ENCODE measurements at places on chromosomes 1 and 21.

- DNase-seq, result no peak
Observed at GRCh38 chr21:45457832-45458172, 52.8 kb downstream of the COL18A1 start.

- DNase-seq, result no peak
Observed at GRCh38 chr1:183912265-183912886, 107.5 kb downstream of the RGL1 start.

DNA sequence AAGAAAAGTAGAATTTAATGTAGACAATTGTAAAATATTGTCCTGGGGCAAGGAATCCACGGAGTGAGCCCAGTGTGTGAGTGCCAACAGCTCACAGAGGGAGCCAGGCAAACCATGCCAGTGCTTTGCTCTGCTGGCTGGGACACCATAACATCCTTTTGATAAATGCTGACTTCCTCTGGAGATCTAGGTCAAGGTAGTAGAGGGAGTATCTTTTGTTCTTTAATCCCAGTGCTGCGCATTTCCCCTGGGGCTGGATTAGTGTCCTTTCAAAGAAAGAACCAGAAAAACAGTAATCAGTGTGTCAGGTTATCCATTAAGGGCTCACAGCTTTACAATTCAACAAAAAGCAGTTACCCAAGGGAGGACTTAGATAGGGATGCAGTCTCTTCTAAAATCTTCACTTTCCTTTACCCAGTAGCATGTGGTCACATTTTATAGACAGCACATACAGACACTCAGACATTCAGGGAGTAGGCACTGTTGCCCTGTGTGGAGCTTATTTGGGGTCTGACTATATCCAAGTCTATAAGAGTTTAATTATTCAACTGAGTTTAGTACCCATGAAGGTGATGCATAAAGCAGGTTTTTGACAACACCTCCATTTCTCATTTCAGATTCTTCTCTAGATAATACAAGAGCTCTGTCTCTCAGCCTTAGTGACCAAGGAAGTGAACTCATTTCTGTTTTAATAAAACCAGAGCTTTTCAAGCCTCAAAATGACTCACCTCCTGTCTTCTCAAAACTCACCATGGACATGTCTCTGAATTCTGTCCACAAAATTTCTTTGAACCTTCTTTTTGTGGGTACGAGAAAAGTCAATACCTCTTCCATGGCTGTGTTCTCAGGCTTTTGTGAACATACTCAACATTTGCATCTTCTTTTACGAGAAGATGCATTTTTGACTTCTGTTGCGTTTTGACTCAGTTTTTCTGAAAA lies 215.3 kb downstream of the BRINP2 start:
- DNase-seq, result no peak

- DNase-seq, result no peak
Observed at GRCh38 chr1:66752000-66752592, at the start of gene DYNLT5. DYNLT5 (plus strand) TSS chr1:66752459; CDS start chr1:66754659, 2,200 bp downstream.

GRCh38 chr1:147238053-147238902 lies 4.2 kb upstream of the CHD1L start:
- DNase-seq, result no peak

GRCh38 chr21:23811805-23812204 lies 1795.5 kb downstream of the MRPL39 start:
- no peak for DNase-seq

- DNase-seq, result no peak
Observed at GRCh38 chr1:40870135-40870728, 8.1 kb upstream of the CITED4 start.

- DNase-seq, result no peak
Observed at GRCh38 chr1:9434247-9435152, 104.8 kb upstream of the SLC25A33 start.

- DNase-seq, result no peak
Observed at GRCh38 chr1:30188999-30189398, 534.4 kb downstream of the MATN1 start.

DNA sequence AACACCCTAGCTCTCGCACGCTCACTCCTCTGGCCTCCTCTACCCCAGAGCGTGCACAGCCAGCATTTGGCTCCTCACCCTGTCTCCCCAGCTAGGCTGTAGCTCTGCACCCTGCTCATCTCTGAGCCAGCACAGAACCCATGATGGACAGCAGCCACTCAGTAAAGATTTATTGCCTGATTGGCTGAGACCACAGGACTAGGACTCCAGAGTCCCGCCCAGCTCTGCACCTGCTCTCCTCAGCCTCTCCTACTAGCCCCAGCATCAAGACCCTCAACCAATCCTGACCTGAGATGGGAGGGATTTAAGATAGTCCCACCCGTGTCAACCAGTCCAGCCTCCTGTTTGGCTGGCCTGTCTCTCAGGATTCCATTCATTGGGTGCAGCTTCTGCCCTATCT lies 9.3 kb downstream of the C1QB start:
- no peak for DNase-seq

- DNase-seq, result no peak
Observed at GRCh38 chr21:45496968-45497845, 45.0 kb downstream of the SLC19A1 start.

DNA sequence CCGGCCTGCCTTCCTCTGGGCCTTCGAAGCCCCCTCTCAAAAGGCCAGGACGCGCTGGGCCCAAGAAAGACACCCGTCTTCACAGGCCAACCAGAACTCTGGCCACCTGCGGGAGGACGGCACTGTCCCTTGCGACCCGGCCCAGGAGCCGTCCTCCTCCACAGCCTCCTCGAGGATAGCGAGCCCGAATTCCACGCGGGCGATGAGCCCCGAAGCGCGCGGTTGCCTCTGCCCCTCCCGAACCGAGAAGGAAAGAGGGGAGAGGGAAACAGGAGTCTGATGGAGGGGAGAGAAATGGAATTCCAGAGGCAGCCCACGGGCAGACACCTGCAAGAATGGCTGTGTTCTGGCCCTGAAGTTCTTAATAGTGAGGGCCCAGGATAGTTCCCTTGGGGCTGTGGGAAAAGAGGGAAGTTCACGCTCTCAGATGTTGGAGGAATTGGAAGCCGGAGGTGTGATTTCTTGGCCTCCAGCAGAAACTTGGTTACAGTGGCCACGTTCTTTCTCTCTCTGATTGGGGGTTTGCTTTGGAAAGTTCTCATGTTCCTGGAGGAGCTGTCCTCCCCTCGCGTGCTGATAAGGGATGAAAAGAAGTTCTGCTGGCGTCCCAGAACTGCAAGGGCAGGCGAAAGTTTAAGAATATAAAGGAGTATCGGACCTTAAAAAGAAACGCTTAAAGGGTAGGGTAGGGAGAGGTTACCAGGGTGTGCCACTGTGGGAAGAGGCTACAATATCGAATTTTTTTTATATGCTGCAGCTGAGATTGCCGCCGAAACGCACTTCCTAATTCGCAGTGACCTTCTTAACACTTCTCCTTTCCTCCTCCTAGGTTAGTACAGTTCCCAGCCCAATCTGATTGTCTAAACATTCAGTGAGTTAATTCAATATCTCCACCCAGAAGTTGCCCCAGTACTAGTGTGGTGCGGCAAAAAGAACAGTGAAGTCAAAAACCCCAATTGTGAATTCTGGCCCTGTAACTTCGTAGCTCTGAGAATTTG lies 5.8 kb upstream of the SLC44A5 start:
- no peak for DNase-seq

GRCh38 chr21:25465263-25465662 lies 142.0 kb downstream of the MRPL39 start:
- DNase-seq, result no peak

DNA sequence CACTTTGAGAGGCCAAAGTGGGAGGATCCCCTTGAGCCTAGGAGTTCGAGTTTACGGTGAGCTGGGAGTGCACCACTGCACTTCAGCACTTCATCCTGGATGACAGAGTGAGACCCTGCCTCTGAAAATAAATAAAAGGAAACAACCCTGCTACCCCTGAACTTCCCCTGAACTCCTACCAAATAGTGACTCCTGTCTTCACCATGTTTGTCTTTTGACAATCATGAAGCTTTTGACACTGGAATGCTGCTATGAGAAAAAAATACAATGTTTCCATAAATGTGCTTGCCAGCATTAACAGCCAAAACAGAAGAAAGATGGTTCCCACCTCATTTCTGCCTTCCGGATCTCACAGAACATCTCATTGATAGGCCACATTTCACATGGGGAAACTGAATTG lies 10.4 kb downstream of the ZBTB8A start:
- DNase-seq, result no peak

- no peak for DNase-seq
Observed at GRCh38 chr1:49364676-49365075, 588.0 kb upstream of the BEND5 start.

DNA sequence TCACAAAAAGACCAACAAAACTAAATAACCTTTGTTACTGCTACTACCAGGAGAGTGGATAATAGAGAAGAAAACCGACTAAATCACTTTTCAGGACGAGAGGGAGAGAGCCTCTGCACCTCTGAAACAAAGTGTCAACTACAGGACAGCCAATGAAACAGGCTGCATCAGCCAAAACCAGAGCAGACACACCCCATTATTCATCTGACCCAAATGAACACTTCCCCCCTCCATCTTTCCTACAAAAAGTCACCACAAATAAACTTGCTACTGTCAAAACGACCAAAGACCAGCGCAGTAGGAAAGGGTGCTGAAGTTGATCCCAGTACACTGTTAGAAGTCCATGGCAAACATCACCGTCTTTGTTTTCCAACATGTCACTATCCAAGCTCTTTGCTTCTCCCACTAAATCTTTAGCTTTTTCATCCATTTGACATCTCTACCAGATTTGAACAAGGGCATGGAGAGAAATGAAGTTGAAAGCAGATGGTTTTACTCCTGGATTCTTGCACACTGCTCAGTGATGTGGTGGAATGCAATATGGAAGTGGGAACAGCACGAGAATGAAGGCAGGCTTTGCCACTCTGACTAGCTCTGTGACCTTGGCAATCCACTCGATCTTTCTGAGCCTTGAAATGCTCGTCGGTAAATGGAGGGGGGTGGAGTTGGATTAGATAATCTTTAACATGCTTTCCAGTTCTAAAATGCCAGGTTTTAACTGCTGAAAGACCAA lies 20.5 kb downstream of the DSTYK start:
- no peak for DNase-seq

- no peak for DNase-seq
Observed at GRCh38 chr1:201603613-201604232, 64.8 kb downstream of the NAV1 start.

DNA sequence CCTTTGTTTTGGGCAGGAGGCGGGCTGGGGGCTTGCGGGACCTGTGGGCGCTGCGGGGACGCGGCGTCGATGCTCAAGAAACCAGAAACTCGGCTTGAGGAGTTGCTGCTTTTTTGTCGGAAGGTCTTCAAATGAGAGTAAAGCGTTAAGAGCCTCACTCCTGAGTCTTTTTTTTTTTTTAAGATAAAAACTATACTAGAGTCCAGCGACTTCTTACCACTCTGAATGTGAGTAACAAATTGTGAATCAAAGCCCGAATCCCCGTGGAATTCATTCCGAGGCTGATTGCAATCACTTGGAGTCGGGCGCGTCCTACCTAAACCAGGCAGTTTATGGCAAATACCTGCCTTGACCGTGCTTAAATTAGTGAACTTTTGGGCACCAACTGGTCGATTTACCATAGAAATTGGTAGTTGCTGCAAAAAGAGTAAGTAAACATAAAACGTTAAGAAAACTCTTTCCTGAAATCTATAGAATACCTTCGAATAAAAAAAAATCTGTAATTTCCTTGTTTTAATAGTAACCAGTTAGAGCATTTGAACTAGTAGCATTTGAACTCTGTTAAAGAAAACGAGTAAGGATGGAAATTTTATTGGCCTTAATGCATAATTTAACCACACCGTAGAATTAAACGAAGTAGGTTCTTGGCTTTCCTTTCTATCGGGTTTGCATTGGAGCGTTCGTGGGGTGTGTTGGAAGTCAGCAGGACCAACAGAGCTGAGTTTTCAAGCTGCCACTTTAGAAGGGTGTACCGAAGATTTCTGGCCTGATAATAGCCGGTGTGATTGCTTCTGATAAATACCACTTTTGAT lies 769 bp downstream of the GPSM2 start:
- no peak for DNase-seq

DNA sequence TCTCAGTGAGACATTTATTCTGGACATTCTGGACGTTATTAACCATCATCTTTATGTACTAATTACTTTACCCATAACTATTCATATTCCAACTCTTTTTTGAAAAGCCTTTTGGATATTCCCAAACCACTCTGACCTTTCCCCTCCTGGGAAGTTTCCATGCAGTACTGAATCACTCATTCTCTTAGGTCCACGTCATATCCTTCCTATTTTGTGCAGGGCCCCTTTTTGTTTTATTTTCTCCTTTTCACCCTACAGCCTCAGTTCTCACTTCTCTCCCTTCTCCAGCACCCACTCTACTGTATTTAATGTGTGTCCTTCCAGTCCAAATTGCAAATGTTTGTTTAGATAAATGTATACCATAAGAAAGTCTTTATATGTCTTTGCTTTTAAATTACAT lies 16.4 kb upstream of the ATP1A1 start:
- DNase-seq, result no peak

DNA sequence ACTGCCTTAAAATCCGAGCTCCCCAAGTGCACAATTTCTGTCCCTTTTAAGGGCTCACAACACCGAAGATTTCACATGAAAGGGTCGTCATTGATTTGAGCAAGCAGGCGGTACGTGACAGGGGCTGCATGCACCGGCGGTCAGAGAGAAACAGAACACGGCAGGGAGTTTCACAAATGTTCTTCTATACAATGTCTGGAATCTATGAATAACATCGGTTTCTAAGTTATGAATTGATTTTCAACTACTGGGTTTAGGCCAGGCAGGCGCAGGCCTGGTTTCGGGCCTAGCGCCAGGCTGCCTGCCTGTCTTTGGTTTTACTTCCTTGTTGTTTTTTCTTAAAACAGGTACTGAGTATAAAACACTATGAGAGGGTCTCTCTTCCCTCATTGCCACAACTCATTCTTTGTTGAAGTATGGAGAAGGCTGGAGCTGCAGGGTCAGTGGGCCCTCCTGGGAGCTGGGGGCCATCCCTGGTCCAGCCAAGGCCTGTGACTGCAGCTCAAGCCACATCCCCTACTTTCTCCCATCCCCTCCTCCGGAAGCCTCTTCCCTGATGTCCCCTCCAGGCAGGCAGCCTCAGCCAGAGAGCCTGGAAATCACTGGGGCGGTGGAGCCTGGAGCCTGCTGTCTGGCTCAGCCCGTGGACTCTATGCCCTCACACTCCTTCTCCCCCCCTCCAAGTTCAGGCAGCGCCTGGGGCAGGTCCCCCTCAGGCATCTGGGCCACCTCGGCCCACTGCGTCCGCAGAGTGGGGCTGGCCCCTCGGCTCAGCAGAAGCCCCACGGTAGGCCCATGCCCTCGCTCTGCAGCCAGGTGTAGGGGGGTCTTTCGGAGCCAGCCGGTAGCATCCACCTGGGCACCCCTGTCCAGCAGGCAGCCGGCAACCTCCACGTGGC lies 2.4 kb downstream of the ANKRD65 start:
- no peak for DNase-seq
